ENCODE measurements at places on chromosomes 7 and 10. TPM values are rescaled to one million over a fixed set of nuclear protein-coding genes. Genes with fewer than 3 reads are reported as not detected.

Gene DKK1
- 39.9 TPM for total RNA-seq

Gene ECHDC3
- 26.3 TPM for total RNA-seq

Gene EVX1
- not detected for total RNA-seq

Gene GRM3
- total RNA-seq: not detected

Gene TAS2R41
- total RNA-seq: not detected

Gene CALML5
- not detected for total RNA-seq

Gene TUBAL3
- not detected for total RNA-seq

Gene ANKRD30A
- not detected for total RNA-seq

Gene CAV2
- 81.7 TPM for total RNA-seq

Gene AASS
- 11.9 TPM for total RNA-seq

Gene FAM180A
- not detected for total RNA-seq

Gene TSPAN33
- 14.3 TPM for total RNA-seq

Gene CLDN4
- total RNA-seq: 277 TPM

Gene MMP21
- total RNA-seq: not detected

Gene KCP
- 5.2 TPM for total RNA-seq

Gene AMPH
- 0.07 TPM for total RNA-seq

Gene HOXA11
- 10.7 TPM for total RNA-seq

Gene SLC26A3
- not detected for total RNA-seq

Gene CDHR3
- 0.17 TPM for total RNA-seq

Gene ADGRA1
- total RNA-seq: not detected

All from epithelial cell of proximal tubule (primary cell).